8988T (cell line): ENCODE measurements at places on chromosomes 2 and 18.

GRCh38 chr2:149017116-149017985 is 21.1 kb upstream of the LYPD6B start:
- peak; percentile 60 for DNase-seq

DNA sequence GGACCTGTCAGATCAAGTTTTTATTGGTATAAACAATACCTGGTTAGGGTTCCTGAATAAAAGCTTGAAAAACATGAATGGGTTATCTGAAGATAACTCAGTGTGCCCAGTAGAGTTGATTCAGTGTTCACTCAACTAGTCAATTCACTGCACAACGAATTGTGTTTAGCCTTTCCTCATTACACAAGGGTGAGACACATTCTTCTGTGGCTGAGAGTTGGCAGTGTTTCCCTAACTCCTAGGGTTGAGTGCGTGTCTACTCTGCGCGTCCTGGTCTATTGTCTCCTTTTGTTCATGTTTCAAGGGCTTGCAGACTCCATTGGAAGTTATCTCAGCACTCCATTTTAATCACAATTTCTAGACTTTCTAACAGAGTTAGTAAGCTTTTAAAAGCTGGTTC is 32.8 kb upstream of the TMEM178A start:
- no peak for DNase-seq

GRCh38 chr18:47746615-47747014 is 183.8 kb downstream of the SMAD2 start:
- DNase-seq = no peak

- no peak for DNase-seq
Observed at GRCh38 chr2:106996171-106996769, 110.3 kb upstream of the ST6GAL2 start.

DNA sequence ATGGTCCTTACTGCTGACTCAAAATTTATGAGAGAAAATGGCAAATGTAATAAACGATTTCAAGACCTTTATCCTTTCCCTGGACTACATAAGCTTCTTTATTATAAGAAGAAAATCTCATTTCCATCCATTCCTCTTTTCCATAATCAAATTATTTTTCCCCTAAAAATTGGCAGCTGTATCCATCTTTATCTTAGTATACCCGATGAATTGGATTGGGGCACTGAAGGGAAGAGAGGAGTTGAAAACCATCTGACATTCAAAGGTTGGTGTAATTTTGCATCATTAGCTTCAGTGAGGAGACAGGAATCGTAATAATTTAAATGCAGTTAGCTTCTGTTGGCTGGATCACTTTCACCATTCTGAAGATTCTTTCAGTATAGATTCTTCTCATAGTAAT is 574.1 kb downstream of the XIRP2 start:
- no peak for DNase-seq

DNA sequence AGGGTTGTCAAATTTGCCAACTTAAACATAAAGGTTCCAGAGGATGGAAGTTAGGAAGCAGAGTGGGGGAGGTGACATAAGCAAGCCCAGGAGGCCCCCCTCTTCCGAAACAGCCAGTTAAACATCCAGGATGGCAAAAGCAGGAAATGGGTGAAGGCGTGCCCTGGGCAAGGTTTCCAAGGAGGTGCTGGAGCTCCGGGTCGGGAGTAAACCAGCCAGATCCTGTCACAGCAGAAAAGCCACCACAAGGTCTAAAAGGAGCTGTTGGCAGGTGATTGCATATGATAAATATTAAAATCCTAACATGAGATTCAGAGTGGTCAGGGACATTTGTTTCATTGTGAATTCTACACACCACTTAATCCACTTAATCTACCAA is 572.2 kb upstream of the SALL3 start:
- no peak for DNase-seq

GRCh38 chr2:200054681-200055468 is 99.5 kb downstream of the MAIP1 start:
- peak; percentile 11 for DNase-seq

- DNase-seq = no peak
Observed at GRCh38 chr2:50649626-50650402, 382.1 kb downstream of the NRXN1 start.

DNA sequence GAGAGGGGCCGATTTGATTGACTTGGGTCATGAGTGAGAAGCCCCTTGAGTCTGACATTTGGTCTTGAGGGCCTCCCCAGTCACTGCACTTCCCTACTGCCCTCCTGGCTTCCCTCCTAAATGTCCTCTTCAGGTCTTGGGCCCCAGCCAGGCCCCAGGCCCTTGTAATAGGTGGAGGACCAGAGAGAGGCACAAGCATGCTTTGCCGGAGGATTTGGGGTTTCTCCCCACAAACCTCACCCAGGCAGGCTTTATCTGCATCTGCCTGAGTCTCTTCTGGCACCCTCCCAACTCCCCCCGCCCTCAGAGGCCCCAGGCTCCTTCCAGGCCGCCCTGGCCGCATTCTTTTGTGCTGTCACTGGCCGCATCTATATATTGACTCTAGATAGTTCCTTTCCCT is 270.7 kb downstream of the HAUS1 start:
- DNase-seq = no peak

- no peak for DNase-seq
Observed at GRCh38 chr2:39069890-39070465, 50.9 kb downstream of the SOS1 start.

DNA sequence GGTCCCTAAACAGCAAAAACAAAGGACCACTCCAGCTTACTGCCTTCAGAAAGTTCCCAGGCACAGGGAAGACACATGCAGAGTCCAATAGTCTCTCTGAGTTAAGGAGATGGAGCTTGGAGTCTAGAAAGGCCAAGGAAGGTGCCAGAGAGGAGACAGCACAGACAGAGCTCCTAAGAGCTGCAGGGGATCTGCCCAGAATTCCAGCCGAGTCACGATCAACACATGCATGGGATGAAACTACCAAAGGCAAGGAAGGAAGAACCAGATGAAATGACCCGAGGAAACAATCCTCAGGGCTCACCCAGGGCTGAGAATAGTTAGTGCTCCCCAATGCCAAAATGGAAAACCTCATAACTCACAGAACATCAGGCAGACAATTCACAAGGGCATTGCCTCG is 15.4 kb downstream of the METTL4 start:
- DNase-seq = no peak

- no peak for DNase-seq
Observed at GRCh38 chr2:68987021-68987503, 12.6 kb downstream of the GKN1 start.

GRCh38 chr2:210199854-210200253 is 25.4 kb downstream of the ACADL start:
- no peak for DNase-seq

GRCh38 chr2:153059338-153060052 is 341.1 kb downstream of the ARL6IP6 start:
- no peak for DNase-seq

DNA sequence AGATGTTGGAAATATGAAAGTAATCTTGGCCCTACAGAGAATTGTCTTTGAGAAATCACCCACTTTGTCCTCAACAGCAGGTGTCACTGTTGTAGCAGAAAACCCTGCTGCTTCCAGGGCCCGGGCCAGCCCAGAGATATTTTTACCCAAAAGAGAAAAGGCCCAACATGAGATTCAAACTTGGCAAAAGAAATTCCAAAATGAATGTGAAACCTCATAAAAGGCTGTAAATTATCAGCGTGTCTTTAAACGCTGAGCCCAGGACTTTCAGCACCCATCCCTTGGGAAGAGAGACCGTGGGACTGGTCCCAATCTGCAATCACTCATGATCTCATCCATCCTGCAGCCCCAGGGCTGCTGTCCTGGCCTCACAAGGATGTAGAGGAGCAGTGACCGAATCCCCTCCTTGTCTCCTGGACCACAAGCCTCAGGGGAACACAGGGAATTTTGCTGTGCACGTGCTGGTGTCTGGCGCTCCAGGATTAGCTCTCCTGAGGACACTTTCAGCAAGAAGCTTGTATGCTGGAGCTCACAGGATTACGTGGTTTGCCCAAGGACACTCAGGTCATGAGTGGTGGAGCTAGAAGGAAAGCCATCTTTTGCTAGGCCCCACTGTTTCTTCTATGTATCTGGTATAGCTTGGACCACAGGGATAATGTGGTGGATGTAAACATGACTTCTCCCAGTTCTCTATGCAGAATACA is 202.1 kb downstream of the RNF144A start:
- no peak for DNase-seq

DNA sequence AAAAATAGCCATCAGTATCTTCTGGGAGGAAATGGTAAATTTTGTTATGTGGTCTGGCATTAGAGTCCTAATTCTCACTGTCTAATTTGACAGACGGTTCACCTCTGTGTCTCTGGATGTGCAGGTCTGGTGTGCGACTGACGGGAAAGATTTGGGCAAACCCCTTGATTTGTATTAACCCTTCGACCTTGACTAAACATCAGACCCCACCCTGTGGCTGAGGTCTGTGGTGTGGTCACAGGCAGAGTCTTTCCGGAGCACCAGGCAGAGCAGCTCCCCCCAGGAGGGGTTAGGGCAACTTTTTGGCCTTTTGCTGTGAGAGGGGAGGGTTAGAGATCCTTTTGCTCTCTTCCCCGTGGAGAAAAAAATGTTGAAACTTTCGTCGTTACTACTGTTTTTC is 6.4 kb downstream of the TWIST2 start:
- no peak for DNase-seq

- no peak for DNase-seq
Observed at GRCh38 chr2:133765658-133766057, 197.4 kb upstream of the NCKAP5 start.

DNA sequence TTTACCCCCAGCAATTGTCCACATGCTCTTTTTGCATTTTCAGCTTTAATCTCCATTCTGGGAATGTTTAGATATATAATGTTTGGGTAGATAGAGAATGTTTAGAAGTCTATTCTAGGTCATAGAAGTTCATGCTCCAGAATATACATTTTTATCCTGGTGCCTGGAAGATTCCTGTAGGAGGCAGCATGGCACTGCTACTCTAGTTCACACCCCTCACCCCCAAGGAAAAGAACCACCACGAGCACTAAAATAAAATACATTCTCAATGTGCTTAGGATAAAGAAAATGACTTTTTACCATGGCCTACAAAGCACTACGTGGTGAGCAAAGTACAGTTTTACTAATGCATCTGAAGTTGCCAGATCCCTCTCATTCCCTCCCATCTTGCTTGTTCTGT is 53.8 kb downstream of the MYO1B start:
- DNase-seq = no peak

GRCh38 chr2:113104054-113104611 is 23.3 kb upstream of the IL1RN start:
- no peak for DNase-seq

- DNase-seq = no peak
Observed at GRCh38 chr2:48129293-48129950, 223.1 kb upstream of the FBXO11 start.

DNA sequence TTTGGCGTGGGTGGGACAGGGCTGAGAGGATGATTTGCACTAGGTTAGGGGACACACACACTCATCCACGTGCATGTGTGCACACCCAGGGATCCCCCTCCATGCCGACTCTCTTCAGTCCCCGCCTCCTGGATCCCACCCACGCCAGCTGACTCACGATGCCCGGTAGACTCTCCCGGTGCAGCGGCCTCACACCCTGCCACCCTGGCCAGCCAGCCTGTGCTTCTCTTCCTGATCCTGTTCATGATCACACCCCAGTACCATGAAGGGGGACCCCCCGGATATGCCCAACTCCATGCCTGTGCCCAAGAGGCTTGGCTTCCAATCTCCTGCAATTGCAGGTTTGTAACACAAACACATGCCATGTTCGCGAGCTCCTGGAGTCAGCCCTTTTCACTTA is 157.8 kb upstream of the HDAC4 start:
- no peak for DNase-seq

- DNase-seq = no peak
Observed at GRCh38 chr2:101357376-101357775, 29.9 kb downstream of the CREG2 start.

GRCh38 chr2:176427549-176427948 is 158.3 kb downstream of the MTX2 start:
- no peak for DNase-seq

GRCh38 chr18:47149457-47150028 is 757 bp downstream of the HDHD2 start:
- no peak for DNase-seq

GRCh38 chr18:57331718-57332117 is 20.6 kb upstream of the ST8SIA3 start:
- DNase-seq = no peak

- peak; percentile 46 for DNase-seq
Observed at GRCh38 chr2:54903736-54904554, 146.3 kb downstream of the RTN4 start.

- no peak for DNase-seq
Observed at GRCh38 chr18:22591222-22591621, 173.5 kb upstream of the CTAGE1 start.

GRCh38 chr2:72138921-72139381 is 8.7 kb downstream of the CYP26B1 start:
- no peak for DNase-seq

DNA sequence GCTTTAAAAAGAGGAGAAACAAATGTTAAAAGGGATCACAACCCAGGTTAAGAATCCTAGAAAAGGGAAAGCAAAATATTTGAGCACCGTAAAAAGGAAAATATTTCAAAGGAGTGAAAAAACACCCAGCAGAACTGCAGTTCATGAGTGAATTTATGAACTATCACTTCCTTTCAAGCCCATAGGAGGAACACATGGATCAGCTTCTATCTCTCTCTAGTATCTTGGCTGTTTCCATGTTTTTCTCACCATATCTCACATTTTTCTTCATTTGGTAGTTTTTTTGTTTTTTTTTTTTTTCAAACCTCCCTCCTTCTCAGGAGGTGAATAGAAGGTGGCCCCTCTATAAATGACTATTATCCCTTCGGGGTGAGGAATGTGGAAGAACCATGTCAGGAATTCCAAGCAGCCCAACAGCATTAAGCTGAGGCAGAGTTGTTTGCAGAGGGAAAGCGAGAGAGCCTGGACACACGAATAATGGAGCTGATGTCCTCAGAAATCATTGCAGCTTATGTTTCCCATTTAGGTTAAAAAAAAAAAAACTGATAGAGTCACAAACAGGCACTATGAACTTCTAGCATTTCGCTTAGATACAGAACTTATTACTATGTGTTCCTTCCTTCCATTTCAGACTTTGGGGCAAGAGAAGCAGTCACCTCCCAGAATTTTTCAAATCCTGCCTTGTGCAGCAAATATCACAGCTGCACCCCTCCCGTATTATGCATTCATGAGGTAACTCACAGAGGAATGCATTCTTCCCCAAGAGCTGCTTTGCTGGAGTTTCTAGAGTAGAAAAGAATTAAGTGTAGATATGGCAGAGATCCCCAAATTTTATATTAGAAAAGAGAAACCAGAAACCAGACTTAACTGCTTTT is 315.6 kb downstream of the IRS1 start:
- no peak for DNase-seq

DNA sequence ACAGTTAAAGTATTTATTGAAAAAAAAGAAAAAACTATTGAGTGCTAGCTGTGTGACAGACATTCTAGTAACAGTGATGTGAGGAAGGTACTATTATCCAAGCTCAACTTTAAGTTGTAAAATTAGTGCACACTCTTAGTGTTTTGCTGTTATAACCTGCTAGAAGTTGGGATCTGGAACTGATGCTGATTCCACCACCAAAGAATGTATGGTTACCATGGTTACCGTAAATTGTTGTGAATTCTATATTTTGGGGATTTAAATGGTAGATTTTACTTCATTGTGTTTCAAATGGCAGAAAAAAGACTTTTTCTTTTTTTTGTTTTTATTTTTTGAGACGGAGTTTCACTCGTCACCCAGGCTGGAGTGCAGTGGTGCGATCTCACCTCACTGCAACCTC is 5.3 kb downstream of the AGFG1 start:
- DNase-seq = no peak

GRCh38 chr18:58443671-58444070 is 185.2 kb downstream of the ALPK2 start:
- no peak for DNase-seq
